Activated T-cell treated with anti-CD3 and anti-CD28 coated beads, Interleukin-2, amount 50 U/mL, for 24 hours (primary cell): ENCODE measurements at places on chromosomes 1 and 21.

GRCh38 chr1:42946120-42946898 is 12.4 kb downstream of the SLC2A1 start:
- H3K27ac ChIP-seq: peak overlapping the region; percentile 86
- DNase-seq: no peak

- no peak for DNase-seq
- H3K27ac ChIP-seq: no peak overlapping the region
- H3K4me1 ChIP-seq: no peaks in the 10 kb centered on the region
- no peak overlapping the region for H3K4me3 ChIP-seq
These were observed 12.0 kb upstream of the DESI2 start for GRCh38 chr1:244640917-244641316.

DNA sequence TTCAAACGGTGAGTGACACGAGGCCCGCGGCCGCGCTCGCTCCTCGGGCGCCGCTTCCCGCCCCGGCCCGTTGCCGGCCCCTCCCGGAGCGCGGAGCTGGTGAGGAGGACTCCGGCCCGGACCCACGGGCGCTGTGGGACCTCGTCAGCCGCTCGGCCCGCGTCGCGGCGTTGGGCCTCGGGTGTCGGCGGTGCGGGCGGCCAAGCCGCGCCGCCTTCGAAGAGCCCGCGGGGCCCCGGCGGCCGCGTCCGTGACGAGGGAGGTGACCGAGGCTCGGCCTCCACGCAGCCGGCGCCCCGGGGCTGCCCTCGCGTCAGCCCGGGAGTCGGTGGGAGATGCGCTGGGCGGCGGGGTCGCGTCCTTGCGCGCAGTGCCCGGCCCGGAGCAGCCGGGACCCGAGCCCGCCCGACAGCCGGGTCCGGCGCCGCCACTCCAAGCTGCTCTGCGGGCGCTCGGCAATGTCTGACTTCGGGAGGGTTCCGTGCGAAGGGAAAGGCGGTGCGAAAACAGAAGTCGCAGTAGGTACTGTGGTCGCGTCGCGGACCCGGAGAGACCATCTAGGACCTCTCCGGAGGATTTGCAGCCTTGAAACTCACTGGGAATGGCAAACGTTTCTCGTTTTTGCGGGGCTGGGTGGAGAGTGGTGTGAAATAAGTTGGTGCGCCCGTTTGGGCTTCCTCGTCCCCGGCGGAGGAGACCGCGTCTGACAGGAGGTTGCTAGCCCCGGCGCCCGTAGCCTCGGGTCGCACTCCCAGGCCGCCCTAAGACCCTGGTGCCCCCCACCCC is 829 bp downstream of the SPEN start:
- H3K27ac ChIP-seq: peak overlapping the region; percentile 95
- peaks cover 29% of the 10 kb centered on the region for H3K36me3 ChIP-seq
- peak overlapping the region; percentile 97 for H3K4me3 ChIP-seq
- H3K27me3 ChIP-seq: no peaks in the 10 kb centered on the region
- H3K4me1 ChIP-seq: peaks cover 55% of the 10 kb centered on the region

DNA sequence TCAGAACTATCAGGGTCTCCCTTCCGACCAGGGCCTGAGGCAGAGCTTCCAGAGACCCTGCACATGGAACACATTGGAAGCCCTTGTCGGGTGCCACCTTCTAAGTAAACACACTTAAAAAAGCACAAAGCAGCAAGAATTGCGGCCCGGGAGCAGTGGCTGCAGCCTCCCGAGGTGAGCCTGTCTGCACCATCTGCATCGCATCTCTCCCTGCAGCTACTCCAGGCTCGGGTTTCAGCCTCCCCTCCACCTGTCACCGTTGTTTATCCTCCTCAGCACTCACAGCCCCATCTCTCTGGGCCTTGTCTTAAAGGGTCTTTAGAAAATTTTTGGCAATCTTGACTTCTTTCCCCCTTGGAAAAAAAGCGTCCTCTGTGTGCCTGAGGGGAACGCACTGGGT is 95.1 kb upstream of the ARHGEF16 start:
- H3K4me3 ChIP-seq: no peak overlapping the region
- peaks cover 12% of the 10 kb centered on the region for H3K27me3 ChIP-seq
- H3K27ac ChIP-seq: no peak overlapping the region
- DNase-seq: no peak
- no peaks in the 10 kb centered on the region for H3K36me3 ChIP-seq
